ENCODE measurements at places on chromosomes 7 and 10.

DNA sequence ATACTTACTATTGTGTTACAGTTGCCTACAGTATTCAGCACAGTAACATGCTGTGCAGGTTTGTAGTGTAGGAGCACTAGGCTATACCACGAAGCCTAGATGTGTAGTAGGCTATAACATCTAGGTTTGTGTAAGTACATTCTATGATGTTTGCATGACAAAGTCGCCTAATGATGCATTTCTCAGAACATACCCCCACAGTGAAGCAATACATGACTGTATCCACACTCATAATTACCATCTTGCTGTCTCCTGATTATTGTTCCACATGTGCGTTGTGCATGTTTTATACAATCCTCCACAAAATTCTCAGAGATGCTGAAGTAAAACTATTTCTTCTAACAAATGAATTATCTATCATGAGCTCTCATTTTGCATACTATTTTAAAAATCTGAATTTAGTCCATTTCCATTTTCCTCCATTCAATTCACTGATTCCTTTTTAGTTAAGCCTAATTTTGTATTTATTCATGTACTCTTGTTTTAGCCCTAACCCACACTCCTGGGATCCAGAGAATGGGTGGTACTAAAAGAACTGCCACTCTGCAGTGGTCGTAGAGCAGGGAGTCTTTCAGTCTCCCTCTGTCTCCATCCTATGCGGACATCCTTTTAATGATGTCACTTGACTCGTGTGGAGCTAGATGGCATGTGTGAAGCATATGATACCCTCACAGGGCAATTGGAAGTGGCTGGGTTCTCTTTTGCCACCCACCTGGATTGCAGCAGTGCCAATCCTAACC lies 67.6 kb upstream of the CAV2 start:
- no peak for DNase-seq

DNA sequence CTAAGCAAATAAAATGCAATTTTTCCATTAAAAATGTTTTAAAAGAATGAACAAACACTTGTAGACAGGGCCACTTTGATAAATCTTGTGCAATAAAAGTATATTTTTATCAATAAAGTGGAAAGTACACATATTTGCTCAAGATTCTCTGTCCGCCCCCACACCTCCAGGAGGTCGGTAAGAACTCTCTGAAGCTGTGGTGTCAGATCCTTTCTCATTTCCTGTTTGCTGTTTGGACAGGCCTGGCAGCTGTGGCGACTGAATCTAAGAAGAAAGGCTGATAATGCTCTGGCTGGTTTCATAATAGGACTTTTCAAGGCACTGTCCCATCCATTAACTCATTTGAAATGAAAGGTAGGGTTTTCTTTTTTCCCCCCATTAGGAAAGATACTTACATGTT lies 15.3 kb upstream of the ASB4 start:
- DNase-seq = no peak

DNA sequence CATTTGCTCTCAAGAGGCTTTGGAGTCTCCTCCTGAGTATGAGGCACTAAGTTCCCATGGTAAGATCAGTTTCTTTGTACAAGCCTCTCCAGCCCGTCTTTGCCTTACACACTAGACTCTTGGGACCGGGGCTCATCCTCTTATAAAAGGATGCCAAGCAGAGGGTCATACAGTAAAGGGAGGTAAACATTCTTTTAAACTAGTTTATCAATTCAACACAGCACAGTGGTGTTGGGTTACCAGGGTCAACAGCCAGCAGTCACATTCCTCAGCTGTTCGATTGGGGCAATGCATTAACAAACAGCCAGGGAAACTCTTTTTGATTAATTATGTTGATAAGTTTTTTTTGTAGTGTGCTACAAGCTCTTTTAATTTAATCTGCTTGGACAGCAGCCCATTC lies 37.8 kb downstream of the HHEX start:
- DNase-seq = no peak

DNA sequence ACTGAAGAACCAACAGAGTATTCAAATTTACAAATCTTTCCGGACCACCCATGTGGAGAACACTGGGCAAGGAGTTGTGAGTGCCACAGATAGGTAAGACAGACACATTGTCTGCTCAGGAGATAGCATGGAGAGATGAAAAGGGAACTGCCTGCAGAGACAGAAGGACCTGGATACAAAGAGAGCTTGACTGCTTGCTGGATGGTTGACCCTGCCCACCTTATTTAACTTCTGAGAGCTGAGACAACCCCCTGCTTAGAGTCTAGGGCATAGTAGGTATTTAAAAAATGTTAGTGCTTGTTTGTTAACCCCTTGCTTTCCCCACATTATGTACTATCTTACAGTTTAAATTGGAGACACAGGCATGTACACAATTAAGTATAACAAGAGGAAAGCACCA lies 314.1 kb downstream of the THSD7A start:
- DNase-seq = no peak

DNA sequence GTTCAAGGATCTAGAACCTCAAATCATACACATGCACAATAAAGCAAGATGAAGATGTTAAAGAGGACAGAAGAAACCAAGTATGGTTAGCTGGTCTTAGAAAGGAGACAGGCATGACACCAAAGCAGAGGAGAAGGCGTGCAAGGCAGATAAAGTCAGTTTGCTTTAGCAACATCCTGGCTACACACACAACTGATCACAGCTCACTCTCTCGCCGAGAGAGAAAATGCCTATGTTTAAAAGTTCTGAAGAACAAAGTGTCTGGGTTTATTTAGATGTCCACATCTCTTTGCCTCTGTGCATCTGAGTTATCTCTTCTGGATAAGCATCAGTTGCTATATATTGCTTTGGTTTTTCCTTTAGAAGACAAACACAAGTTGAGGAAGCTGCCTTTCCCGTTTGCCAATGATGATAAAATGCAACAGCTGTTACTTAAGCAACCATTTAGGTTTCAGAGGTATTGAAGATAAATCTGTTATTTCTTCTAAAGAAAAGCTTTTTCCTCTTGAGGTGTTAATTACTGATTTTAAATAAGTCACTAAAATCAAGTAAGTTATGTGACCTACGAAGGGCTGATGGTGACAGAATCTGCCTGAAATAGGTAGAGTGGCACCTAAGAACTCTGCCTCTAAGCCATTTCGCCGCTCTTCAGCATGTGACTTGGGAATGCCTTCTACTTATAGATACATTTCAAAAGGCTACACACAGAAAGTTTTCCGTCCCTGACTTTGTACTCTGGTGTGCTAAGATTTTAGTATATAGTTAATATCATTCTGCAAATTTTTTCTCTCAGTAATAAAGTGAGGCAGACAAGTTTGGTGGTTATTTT lies 146.2 kb upstream of the ASAH2 start:
- DNase-seq = no peak

DNA sequence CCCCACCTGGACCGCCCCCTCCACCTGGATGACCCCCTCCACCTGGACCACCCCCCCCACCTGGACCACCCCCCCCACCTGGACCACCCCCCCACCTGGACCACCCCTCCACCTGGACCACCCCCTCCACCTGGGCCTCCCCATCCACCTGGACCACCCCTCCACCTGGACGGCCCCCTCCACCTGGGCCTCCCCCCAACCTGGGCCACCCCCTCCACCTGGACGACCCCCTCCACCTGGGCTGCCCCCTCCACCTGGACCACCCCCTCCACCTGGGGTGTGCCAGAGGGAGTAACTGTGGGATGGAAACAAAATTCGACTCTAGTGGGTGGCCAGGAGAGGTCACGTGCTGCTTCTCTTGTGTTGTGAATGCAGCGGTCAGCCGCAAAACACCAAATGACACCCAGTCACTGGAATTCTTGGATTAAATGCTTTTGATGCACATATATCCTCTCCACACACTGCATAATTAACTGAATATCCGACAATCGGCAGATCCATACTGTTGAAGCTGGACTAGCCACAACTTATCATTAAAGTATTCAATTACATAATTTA lies 316.7 kb downstream of the PTPRN2 start:
- no peak for DNase-seq

DNA sequence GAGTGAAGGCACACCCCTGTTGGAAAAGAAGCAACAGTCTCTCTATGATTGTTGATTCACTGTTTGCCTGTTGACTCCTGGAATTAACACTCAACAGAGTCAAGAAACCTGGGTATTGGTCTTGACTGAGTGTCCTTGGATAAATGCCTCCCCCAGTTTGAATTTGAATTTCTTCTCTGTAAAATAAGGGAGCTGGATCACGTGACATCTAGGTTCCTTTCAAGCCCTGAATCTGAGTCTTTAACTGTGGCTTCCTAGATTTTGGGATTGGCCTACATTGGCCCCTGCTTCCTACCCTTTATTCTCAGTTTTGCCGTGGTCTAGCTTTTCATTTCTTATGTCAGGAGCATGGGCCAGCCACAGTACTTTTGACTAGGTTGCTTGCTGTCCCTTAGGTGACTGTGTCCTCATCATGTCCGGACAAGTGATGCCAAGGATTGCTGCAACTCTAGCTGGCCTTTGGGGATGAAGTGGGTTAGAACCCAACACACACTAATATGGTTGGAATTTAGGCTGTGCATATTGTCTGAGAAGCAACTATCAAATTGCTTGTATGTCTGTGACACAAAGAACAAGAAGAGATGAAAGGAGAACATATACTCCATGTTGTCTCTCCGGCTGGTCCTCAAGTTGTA lies 35.4 kb downstream of the CALD1 start:
- no peak for DNase-seq

GRCh38 chr10:3748484-3748883 lies 36.5 kb downstream of the KLF6 start:
- DNase-seq = no peak

DNA sequence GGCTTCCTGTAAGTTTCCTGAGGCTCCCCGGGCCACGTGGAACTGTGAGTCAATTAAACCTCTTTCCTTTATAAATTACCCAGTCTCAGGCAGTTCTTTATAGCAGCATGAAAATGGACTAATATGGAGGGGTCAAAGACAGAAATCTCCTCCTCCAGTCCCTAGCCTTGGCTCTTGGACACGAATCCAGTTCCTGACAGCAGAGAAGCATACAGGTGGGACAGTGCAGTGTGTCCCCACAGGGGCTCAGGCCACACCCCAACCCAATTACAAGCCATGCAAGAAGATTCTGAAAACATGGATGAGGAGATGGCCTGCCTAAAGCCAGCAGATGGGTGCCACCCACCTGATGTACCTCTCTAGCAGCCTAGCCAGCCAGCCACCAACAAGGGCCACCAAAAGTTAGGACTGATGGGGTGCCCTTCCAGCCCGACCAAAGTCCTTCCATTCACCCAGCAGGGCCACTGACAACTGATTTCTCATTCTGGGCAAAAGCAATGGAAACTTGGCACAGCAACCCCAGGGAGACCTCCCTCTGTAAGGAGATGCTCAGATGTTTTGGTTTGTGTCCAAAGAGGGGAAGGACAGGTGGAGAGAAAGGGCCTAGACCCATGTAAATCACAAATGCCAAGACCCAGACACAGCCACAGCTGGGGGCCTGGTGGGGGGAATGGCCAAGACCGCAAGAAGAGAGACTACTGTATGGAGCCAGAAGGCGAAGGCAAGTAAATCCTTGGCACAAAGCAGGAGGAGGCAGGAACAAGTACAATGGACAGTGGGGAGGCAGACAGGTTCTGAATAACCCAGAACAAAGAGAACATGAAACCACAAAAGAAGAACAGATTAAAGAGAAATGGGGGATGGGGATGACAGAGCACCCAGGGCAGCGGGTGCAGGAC lies 13.6 kb downstream of the GPRIN2 start:
- DNase-seq = no peak

DNA sequence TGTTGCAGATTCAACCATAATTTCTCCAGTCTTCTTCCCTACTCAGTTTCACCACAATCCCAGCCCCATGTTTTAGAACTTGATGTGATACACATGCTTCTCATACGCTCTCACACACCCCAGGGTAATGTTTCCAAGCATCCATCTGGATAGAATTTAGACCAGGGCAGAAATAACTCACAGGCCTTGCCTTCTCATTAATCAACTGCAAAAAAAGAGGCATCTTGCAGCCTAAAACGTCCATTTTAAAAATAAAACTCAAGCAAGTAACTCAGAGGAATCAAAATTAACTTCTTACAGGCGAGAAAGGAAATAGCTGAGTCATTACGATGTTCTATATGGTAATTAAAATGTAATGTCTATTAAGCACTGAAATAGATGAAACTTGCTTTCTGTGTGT lies 127.2 kb upstream of the RSU1 start:
- DNase-seq = no peak

DNA sequence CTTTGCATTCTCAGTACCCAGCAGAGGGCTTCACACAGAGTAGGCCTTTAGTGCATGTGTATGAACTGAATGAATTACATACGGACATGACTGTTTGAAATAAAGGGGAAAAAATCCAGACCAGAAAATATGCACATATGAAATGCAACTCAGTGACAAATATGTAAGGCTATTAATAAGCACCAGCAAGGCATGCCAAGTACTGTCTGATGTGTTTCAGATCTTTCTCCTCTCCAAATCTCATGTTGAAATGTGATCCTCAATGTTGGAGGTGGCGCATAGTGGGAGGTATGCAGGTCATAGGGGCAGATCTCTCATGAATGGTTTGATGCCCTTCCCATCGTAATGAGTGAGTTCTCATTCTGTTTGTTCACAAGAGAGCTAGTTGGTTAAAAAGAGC lies 87.3 kb upstream of the TOMM7 start:
- no peak for DNase-seq

DNA sequence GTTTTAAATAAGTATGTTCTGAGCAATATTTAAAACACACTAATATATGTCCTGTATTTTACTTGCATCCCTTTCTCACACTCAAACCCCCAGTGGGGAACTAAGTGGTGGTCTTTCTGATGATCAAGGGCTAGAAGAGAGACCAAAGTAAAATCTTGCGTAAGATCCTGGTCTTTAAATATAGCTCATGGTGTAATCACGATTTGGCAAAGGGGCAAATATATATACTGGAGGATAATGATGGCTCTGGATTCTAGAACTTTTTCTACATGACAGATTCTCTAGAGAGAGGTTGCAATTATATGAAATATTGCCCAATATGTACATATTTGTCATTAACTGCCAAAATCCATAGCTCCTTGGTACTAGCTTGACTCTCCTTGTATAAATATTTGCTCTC lies 438.3 kb downstream of the NXPH1 start:
- no peak for DNase-seq

- no peak for DNase-seq
These were observed 163.7 kb upstream of the PRPS1L1 start for GRCh38 chr7:18191341-18191740.

GRCh38 chr7:101618916-101619315 lies 10.2 kb downstream of the MYL10 start:
- no peak for DNase-seq

GRCh38 chr10:75552171-75552570 lies 120.7 kb downstream of the LRMDA start:
- no peak for DNase-seq

- DNase-seq = no peak
These were observed 3.3 kb upstream of the THSD7A start for GRCh38 chr7:11835260-11835659.

GRCh38 chr10:35895331-35895730 lies 253.2 kb upstream of the FZD8 start:
- DNase-seq = no peak

- DNase-seq = no peak
These were observed 12.7 kb downstream of the CHN2 start for GRCh38 chr7:29207162-29207801.

- no peak for DNase-seq
These were observed 189.9 kb upstream of the ADO start for GRCh38 chr10:62614389-62615157.

Measured in activated CD4-positive, CD25-positive, alpha-beta regulatory T cell treated with anti-CD3 and anti-CD28 coated beads, Interleukin-2, amount 50 U/mL, for 16 hours (primary cell).